ENCODE measurements at places on chromosomes 2 and 18.
A peak's percentile ranks its signal among the peaks of the same experiment; 100 is the strongest.

- H3K36me3 ChIP-seq, result no peaks in the 10 kb centered on the region
- peaks cover 4% of the 10 kb centered on the region for H3K4me1 ChIP-seq
- H3K4me3 ChIP-seq, result no peak overlapping the region
- no peaks in the 10 kb centered on the region for H3K27me3 ChIP-seq
- no peak overlapping the region for H3K27ac ChIP-seq
Observed at GRCh38 chr2:200101922-200102321, 146.5 kb downstream of the MAIP1 start.

DNA sequence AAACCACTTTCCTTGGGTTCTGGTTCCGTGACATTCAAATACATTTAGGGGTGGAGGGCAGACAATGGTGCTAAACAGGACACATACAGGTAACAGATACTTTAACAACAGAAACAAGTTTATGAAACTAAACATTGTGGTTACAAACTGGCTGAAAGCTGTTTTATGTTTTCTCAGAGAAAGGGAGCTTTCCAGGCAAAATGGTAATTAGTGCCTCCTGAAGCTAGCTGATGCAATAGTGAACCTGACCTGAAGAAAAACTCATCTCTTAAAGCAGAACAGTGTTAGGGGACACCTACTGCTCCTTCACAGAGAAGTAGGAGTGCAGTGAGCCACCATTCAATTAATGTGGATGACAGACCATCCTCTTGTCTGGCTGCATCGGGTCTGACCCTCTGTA lies 138.9 kb downstream of the CCDC148 start:
- no peaks in the 10 kb centered on the region for H3K36me3 ChIP-seq
- H3K4me3 ChIP-seq, result no peak overlapping the region
- H3K4me1 ChIP-seq, result no peaks in the 10 kb centered on the region
- no peaks in the 10 kb centered on the region for H3K27me3 ChIP-seq
- no peak overlapping the region for H3K27ac ChIP-seq

DNA sequence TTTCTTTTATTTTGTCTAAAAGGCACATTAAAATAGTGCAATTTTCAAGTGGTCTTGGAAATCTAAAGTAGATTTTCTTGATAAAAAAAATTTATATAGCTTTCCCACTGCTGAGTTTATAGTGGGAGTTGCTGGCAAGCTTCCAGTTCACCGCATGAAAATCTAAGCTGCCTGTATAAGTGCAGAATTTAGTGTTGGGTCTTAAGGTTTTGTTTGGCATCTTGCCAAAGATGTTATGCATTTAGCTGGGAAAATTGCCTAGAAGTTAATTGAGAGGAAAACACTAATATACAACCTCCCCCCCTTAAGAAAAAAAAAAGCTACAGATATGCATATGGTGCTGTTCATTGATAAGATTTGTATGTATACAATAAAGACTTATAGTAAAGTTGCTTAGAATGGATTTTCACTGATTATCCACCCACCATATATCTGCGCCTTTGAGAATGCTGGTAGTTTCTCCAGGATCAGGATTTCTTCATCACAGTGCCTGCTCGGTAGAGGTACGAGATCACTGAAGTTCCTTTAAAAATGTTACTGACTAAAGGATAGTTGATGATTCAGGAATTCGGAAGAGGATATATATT lies 803.2 kb upstream of the POU3F3 start:
- no peak overlapping the region for H3K27ac ChIP-seq
- no peaks in the 10 kb centered on the region for H3K27me3 ChIP-seq
- no peak for DNase-seq
- peaks cover 30% of the 10 kb centered on the region for H3K4me1 ChIP-seq
- no peak overlapping the region for H3K4me3 ChIP-seq

- peak; percentile 17 for DNase-seq
- no peaks in the 10 kb centered on the region for H3K36me3 ChIP-seq
Observed at GRCh38 chr2:237547841-237548416, 18.4 kb upstream of the PRLH start.

GRCh38 chr2:238554468-238555315 lies 128.0 kb downstream of the ASB1 start:
- no peaks in the 10 kb centered on the region for H3K36me3 ChIP-seq
- peak; percentile 43 for DNase-seq
- peaks cover 7% of the 10 kb centered on the region for H3K4me1 ChIP-seq
- no peak overlapping the region for H3K27ac ChIP-seq

- peak overlapping the region; percentile 22 for H3K4me3 ChIP-seq
- H3K27ac ChIP-seq, result no peak overlapping the region
- no peaks in the 10 kb centered on the region for H3K36me3 ChIP-seq
- H3K27me3 ChIP-seq, result peaks cover 23% of the 10 kb centered on the region
- peak; percentile 87 for DNase-seq
Observed at GRCh38 chr2:73156539-73157124, 43.9 kb upstream of the RAB11FIP5 start.

GRCh38 chr2:238370094-238370822 lies 49.9 kb downstream of the TRAF3IP1 start:
- no peaks in the 10 kb centered on the region for H3K36me3 ChIP-seq
- H3K27me3 ChIP-seq, result no peaks in the 10 kb centered on the region
- no peak for DNase-seq
- H3K27ac ChIP-seq, result no peak overlapping the region
- no peak overlapping the region for H3K4me3 ChIP-seq

GRCh38 chr2:232523682-232524597 lies 2.0 kb upstream of the CHRND start:
- H3K4me3 ChIP-seq, result peak overlapping the region; percentile 56
- DNase-seq, result peak; percentile 92
- H3K36me3 ChIP-seq, result no peaks in the 10 kb centered on the region
- H3K4me1 ChIP-seq, result peaks cover 20% of the 10 kb centered on the region

- no peak overlapping the region for H3K27ac ChIP-seq
- no peak for DNase-seq
- H3K36me3 ChIP-seq, result no peaks in the 10 kb centered on the region
- H3K4me3 ChIP-seq, result no peak overlapping the region
- H3K4me1 ChIP-seq, result peaks cover 30% of the 10 kb centered on the region
Observed at GRCh38 chr2:160583813-160584537, 90.4 kb upstream of the RBMS1 start.

DNA sequence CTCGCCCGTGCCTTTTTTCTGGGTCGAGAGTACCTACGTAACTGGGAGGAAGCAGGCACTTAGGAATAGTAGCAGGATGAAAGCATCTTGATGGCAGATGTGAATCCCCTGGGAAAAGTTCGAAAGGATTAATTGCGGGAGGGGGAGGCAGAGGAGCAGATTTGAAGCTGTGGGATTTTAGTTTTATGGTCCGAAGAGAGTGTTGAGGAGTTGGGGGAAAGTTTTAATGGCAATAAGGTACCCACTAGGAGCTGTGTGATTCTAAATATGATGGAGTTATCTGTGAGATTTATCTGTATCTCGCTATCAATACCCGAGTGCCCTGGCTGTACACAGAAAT lies 1.1 kb downstream of the AGFG1 start:
- no peaks in the 10 kb centered on the region for H3K36me3 ChIP-seq
- peak overlapping the region; percentile 93 for H3K27ac ChIP-seq
- H3K4me3 ChIP-seq, result peak overlapping the region; percentile 99
- no peaks in the 10 kb centered on the region for H3K27me3 ChIP-seq
- no peak for DNase-seq

DNA sequence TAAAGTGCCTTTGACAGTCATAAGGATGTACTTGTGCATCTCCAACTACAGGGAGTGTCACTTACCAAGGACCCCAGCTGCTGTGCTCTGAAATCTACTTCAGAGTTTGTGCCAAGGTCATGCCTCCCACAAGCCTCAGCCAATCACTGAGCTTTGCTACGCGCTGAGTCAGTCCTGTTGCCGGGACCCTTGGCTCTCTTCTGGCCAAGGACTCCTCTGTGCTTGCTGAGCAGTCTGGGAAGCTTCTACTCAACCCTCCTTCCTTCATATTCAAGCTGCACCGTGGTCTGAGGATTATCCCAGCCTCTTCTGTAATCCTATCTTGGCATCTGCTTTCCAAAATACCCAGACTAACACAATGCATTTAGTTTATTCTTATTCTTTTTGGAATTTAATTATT lies 398.9 kb upstream of the FANCL start:
- DNase-seq, result no peak
- no peaks in the 10 kb centered on the region for H3K27me3 ChIP-seq
- no peak overlapping the region for H3K27ac ChIP-seq
- H3K36me3 ChIP-seq, result no peaks in the 10 kb centered on the region
- peaks cover 5% of the 10 kb centered on the region for H3K4me1 ChIP-seq
- H3K4me3 ChIP-seq, result no peak overlapping the region

- no peaks in the 10 kb centered on the region for H3K36me3 ChIP-seq
- no peaks in the 10 kb centered on the region for H3K4me1 ChIP-seq
- DNase-seq, result no peak
- no peak overlapping the region for H3K27ac ChIP-seq
Observed at GRCh38 chr2:235896061-235896460, 272.1 kb downstream of the GBX2 start.

DNA sequence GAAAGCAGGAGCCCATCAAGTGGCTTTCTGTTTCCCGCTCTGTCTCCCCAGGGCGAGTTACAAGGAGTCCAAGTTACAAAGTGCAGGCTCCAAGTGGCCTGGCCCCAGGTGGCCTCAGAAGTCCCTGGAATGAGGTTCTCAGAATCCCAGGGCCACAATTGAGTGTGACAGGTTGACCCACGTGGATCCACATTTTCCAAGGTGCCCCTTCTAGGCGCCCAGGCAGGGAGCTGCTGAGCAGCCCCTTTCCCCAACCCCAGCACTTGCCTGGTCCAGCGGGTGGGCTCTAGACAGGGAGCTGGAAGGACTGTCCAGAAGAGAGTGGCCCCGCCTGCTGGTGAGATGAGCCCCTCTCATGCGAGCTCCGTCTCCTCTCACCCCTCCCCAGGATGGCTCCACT lies 253.4 kb downstream of the CYP26B1 start:
- no peaks in the 10 kb centered on the region for H3K36me3 ChIP-seq
- H3K4me1 ChIP-seq, result no peaks in the 10 kb centered on the region
- H3K27ac ChIP-seq, result no peak overlapping the region
- H3K4me3 ChIP-seq, result no peak overlapping the region
- DNase-seq, result no peak

- H3K27me3 ChIP-seq, result no peaks in the 10 kb centered on the region
- no peaks in the 10 kb centered on the region for H3K36me3 ChIP-seq
- H3K4me3 ChIP-seq, result no peak overlapping the region
- no peak overlapping the region for H3K27ac ChIP-seq
Observed at GRCh38 chr18:23248826-23249225, 113.5 kb downstream of the CABLES1 start.

GRCh38 chr18:78080081-78080480 lies 830.4 kb downstream of the GALR1 start:
- H3K4me3 ChIP-seq, result no peak overlapping the region
- DNase-seq, result no peak
- H3K4me1 ChIP-seq, result no peaks in the 10 kb centered on the region
- H3K27me3 ChIP-seq, result no peaks in the 10 kb centered on the region
- no peaks in the 10 kb centered on the region for H3K36me3 ChIP-seq
- no peak overlapping the region for H3K27ac ChIP-seq

DNA sequence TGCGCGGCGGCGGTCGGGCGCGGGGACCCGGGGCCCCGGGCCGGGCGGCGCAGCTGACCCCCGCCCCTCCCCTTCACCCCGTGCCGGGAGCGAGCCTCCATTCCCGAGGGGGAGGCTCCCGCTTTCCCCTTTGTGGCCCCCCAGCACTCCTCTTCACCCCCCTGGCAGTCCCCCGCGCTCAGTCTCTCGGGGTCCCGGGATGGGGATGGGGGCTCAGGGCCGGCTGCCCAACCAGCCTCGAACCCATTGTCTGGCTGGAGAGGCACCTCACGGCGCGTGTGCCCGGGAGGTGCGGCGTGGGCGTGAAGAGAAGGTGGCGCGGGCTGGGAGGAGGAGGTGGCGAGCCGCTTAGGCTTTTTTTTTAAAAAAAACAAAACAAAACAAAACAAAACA lies 748 bp downstream of the FMNL2 start:
- no peaks in the 10 kb centered on the region for H3K36me3 ChIP-seq
- peak overlapping the region; percentile 92 for H3K4me3 ChIP-seq
- H3K27ac ChIP-seq, result no peak overlapping the region
- H3K4me1 ChIP-seq, result peaks cover 16% of the 10 kb centered on the region
- peaks cover 10% of the 10 kb centered on the region for H3K27me3 ChIP-seq

- no peaks in the 10 kb centered on the region for H3K4me1 ChIP-seq
- no peak for DNase-seq
- H3K36me3 ChIP-seq, result no peaks in the 10 kb centered on the region
- H3K4me3 ChIP-seq, result no peak overlapping the region
- H3K27me3 ChIP-seq, result no peaks in the 10 kb centered on the region
Observed at GRCh38 chr18:54975598-54975997, 16.3 kb upstream of the CCDC68 start.

DNA sequence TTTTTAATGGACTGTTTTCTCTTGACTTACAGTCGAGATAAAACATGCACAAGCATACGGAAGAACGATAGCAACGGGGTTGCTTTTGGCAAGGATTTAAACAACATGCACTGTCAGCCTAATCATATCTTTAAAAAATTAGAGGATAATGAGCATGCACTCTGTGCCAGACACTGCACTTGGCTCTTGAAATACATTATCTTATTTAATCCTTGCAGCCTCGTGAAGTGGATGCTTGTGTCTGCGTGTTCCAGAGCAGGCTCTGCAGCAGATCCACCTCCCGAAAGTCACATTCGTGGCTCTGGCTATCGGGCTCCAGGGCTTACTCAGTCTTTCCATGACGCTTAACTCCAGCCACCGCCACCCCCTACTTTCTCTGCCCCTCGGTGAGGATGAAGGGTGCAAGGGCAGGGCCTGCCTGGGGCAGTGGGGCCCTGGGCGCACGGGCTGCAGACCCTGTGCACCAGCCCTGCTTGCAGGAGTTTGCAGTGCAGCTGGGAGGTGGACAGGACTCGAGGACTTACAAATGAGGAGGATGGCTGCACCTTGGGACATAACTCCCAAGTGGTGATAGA lies 61.7 kb downstream of the ACKR3 start:
- H3K4me1 ChIP-seq, result no peaks in the 10 kb centered on the region
- no peaks in the 10 kb centered on the region for H3K27me3 ChIP-seq
- no peak overlapping the region for H3K27ac ChIP-seq
- DNase-seq, result no peak

- no peak overlapping the region for H3K4me3 ChIP-seq
- no peak overlapping the region for H3K27ac ChIP-seq
- no peaks in the 10 kb centered on the region for H3K4me1 ChIP-seq
- H3K36me3 ChIP-seq, result no peaks in the 10 kb centered on the region
Observed at GRCh38 chr2:84901593-84902120, 3.8 kb upstream of the TMSB10 start.

- H3K27ac ChIP-seq, result no peak overlapping the region
- H3K4me3 ChIP-seq, result no peak overlapping the region
- H3K27me3 ChIP-seq, result no peaks in the 10 kb centered on the region
Observed at GRCh38 chr18:59155153-59155552, 15.5 kb downstream of the SEC11C start.

- H3K36me3 ChIP-seq, result no peaks in the 10 kb centered on the region
- no peaks in the 10 kb centered on the region for H3K27me3 ChIP-seq
- H3K4me3 ChIP-seq, result no peak overlapping the region
Observed at GRCh38 chr2:58127111-58127510, 80.5 kb downstream of the VRK2 start.

DNA sequence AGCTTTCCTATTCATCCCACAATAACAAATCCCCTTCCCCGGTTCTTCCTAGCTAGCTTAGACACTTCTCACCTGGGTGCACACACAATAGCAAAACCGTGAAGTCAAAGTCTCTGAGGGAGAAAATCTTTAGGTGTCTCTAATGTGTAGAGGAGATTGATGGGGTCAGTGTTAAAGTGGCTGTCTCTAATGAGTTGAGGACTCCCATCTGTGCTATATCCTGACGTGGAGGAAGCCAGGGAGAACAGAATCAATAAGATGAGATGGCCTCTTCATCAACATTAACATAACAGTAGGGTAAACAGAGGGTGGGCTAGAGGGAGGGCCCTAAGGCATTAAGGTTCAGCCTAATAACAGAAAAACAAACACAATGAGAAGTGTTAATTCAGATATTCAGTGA lies 120.4 kb downstream of the SLC5A7 start:
- H3K4me1 ChIP-seq, result peaks cover 16% of the 10 kb centered on the region
- H3K4me3 ChIP-seq, result no peak overlapping the region
- H3K27ac ChIP-seq, result no peak overlapping the region
- no peaks in the 10 kb centered on the region for H3K27me3 ChIP-seq
- H3K36me3 ChIP-seq, result no peaks in the 10 kb centered on the region
- peak; percentile 18 for DNase-seq

All from neural progenitor cell (in vitro differentiated cells).